ENCODE measurements at places on chromosomes 2 and 18.

DNA sequence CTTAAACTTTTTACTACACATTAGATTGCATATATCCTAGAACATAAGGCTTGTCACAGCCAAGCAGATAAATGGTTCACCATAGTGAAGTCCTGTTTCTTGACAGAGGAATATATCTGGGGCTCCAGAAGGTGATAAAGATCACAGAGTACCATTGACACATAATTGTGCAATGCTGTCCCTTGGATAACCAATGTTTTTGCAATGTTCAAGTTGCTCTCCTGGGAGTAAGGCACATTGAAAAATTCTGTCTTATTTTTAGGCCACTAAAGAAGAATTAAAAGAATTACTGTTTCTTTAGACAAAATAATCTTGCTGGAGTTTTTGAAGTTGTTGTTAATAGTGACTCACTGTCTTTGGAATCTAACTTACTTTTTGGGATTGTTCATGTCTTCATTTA lies 1132.8 kb downstream of the LRP1B start:
- no peak for DNase-seq

- DNase-seq, result no peak
These were observed 65.3 kb upstream of the SMIM21 start for GRCh38 chr18:75492852-75493251.

- no peak for DNase-seq
These were observed 16.9 kb upstream of the KCNG3 start for GRCh38 chr2:42510608-42511243.

DNA sequence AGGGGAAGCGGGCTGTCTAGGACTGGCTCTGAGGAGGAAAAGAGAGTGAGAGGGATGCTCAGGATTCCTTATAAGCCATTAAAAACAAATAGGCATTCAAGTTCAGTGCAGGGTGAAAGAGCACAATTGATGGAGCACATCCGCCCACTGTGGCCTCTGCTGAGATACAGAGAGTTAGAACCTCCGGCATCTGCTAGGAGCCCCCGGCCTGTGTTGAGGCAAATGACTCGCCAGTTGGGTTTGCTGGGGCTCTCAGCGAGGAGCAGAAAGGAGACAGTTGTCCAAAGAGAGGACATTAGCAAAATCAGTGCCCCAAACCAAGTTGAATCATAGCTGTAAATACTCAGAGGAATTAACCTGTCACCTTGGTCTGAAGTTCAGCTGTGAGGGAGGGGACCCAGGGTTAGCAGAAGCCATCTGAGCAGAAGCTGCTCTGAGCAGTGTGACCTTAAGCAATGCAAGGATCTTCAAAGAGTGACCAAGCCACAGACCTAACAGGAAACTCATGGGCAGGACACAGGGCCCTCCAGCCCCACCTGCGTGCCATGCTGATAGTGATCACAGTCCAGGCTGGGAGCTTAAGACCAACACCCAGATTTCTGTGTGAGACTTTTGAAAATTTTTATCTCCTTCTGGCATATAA lies 23.3 kb upstream of the IL18RAP start:
- no peak for DNase-seq

- no peak for DNase-seq
These were observed 11.6 kb downstream of the TMX3 start for GRCh38 chr18:68703326-68703725.

GRCh38 chr2:45708501-45708900 lies 57.0 kb downstream of the PRKCE start:
- DNase-seq, result no peak

DNA sequence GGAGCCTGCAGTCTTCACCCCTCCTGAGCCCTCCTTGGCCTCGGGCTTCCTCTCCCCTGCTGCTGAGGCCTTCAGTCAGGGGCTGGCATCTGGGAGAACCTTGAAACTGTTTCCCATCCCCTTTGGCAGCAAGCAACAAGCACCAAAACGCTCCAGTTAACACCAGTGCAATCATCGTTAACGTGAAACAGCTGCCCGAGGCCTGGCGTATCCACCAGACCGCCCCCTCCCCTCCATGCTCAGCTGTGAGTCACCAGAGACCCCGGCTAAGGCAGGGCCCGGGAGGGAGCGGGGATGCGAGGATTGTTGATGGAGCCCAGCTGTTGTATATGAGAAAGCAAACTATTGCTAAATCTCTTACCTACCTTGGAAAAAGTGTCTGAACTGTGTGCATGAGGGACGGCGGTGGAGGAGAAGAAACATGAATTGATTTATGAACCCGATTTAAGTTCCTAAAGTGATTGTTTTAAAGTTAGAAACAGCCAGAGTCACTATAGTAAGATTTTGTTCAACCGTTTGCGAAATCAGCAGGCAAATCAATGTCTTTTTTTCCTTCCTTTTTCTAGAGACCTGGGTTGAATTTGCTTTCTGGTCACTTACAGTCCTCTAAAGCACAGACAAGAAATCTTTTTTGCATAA lies 5.2 kb downstream of the ZFP36L2 start:
- peak; percentile 50 for DNase-seq

- no peak for DNase-seq
These were observed 119.2 kb downstream of the MYO5B start for GRCh38 chr18:50075772-50076171.

GRCh38 chr2:182167882-182168281 lies 182.2 kb downstream of the PPP1R1C start:
- DNase-seq, result no peak

DNA sequence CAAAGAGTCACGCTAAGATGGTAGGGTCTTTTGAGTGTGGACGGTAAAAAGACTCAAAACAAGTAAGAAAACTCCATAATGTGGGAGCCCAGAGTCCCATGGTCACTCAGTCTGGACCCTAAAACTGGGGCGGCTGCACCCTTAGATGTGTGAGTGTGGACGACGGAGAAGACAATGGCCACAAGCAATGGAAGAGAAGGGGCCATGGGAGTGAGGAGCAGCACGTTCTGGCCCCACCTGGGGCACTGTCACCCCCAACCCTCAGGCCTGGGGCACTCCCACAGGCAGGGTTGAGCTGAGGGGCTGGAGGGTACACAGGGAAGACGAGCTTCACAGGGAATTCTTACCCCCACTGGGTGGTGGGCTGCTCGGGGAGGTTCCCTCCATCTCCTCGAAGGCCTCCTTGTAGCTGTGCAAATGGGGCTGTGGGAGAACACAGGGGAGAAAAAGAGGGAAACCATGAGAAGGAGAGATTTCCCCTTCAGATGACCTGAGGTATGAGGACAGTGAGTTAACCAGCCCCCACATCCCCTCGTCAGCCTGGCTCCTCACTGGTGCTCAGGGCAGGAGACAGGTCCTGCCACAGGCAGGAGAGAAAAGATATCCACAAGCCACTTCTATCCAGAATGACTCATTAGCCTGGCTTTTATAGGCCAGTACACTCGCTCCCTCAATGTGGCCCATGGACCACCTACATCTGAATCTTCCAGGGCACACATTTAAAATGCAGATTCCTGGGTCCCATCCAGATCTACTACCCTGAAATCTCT lies 167.9 kb downstream of the TNS1 start:
- no peak for DNase-seq

DNA sequence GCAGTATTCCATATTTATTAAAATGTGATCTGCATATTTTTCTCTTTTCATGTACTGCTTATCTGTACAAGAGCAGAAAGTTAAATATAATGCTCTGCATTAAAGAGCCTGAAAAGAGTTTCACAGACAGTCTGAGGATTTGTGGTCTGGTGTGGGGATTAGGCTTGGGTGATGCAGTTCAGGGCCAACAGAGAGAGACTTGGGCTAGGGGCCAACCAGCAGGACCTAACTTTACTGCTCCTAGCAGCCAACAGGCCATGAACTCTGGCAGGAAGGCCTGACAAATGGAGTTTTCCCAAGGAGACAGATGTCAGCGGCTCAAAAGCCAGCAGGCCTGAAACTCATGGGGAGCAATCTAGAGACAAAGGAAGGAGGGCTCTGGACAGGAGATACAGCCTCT lies 169.6 kb downstream of the LRRTM1 start:
- no peak for DNase-seq

DNA sequence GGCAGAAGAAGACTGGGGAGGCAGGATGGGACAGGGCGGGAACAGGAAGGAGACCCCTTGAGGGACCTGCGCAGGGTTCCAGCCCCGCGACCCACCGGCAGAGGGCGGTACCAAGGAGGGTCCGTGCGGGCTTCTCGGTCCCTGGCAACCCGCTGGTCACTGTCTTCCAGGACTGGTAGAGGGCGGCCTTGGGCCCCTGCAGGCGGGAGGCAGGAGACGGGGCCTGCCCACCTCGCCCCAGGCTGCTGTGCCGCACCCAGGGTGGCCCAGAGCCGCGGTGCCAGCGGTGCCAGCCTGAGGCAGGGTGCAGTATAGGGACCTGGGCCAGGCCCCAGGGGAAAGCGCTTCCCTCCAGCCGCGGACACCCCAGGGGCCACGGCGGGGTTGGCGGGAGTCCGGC lies 34.5 kb downstream of the NEURL3 start:
- DNase-seq, result no peak

DNA sequence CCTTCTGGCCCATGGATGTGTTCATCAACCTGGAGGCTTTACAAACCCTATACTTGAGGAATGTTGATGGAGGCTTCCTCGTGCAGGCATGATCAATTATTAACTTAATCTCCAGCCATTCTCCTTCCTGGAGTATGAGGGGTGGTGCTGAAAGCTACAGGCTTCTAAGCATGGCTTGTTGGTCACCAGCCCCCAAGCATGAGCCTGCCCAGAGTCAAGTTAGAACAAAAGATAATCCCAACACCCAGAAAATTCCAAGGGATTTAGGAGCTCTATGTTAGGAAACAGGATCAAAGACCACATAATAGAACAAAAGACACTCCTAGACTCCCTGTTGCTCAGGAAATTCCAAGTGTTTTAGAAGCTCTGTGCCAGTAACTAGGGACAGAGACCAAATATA lies 63.1 kb downstream of the FAM171B start:
- no peak for DNase-seq

DNA sequence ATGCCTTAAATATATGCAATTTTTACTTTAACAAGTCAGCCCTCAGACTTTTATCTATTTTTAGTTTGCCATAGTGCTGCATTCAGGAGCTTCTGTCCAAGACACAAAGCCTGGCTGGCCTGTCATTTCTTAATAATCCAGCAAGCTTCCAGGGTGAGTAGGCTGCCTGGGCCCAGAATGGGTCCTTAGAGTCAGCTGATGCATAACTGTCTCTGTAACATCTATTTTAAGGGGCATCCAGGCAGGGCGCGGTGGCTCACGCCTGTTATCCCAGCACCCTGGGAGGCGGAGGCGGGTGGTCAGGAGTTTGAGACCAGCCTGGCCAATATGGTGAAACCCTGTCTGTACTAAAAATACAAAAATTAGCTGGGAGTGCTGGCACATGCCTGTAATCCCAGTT lies 11.8 kb upstream of the GNLY start:
- DNase-seq, result no peak
